ENCODE measurements at places on chromosomes 6 and 20.

DNA sequence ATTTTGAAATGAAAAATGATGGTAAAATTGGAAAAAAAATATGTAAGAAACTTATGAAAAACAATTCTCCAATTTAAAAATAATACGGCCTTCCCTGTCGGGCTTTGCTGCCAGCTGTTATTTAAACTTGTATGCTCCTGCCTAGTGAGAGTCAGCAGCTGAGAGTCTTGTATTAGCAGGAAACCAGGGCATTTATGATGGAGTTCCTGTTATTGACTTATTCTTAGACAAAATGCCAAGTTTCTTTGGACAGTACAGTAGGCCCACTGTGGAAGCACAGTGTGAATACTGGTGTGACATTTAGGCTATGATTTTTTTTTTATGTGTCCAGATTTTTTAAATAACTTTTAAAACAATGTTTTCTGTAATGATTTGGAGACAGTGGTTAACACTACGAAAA lies 42.1 kb downstream of the GMDS start:
- no peak for DNase-seq

DNA sequence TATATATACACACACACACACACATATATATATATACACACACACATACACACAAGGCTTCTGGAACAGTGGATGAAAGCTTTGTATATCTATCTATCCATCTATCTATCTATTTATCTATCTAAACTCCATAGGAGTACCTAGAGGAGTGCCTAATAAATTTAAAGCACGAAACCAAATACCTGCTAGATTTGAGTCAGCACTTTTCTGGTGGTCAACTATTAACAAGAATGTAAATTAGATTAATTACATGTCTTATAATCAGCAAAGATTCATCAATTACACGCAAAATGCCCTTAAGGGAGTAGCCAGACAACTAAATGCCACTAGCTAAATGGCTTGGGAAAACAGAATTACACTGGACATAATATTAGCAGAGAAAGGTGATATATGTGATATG lies 26.6 kb downstream of the HLA-A start:
- no peak for DNase-seq

DNA sequence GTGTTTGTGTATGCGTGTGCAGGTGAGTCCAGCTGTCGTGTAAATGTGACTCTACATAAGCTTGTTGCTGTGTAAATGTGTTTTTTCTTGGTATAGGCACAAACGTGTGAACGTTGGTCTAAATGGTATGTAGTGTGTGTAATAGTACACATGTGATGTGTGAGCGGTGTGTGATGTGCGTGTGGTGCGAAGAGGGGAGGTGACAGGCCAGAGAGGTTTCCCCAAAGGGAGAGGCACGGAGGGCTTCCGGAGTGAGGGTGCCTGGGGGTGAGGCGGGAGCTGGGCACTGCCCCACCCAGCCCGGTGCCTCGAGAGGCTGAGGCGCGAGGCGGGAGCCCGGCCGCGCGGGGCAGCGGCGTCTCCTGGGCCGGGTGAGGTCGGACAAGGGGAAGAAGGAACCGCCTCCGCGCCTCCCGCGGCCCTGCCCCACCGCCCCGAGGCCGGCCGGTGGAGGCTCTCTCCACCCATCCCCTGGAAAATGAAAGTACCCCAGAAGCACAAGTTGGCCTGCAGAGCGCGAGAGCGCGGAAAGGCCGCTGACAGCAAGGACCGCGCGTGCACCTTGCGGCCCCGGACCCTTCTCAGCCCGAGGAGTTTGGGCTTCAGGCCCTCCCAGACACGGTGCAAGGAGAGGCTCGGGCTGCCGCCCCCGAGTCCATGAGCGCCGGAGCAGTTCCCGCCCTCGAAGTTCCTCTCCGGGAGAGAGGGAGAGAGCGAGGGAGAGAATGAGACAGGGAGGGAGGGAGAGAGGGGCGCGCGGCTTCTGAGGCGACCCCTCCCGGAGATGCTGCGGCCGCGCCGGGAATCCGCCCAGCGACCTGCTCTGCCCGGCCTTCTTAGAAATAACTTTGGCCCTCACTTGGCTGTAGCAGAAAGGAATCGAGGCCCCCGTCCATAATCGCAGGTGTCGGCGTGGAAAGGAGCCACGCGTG lies 43.2 kb upstream of the OSTM1 start:
- DNase-seq = no peak

GRCh38 chr6:12538881-12539357 lies 177.6 kb upstream of the PHACTR1 start:
- no peak for DNase-seq

DNA sequence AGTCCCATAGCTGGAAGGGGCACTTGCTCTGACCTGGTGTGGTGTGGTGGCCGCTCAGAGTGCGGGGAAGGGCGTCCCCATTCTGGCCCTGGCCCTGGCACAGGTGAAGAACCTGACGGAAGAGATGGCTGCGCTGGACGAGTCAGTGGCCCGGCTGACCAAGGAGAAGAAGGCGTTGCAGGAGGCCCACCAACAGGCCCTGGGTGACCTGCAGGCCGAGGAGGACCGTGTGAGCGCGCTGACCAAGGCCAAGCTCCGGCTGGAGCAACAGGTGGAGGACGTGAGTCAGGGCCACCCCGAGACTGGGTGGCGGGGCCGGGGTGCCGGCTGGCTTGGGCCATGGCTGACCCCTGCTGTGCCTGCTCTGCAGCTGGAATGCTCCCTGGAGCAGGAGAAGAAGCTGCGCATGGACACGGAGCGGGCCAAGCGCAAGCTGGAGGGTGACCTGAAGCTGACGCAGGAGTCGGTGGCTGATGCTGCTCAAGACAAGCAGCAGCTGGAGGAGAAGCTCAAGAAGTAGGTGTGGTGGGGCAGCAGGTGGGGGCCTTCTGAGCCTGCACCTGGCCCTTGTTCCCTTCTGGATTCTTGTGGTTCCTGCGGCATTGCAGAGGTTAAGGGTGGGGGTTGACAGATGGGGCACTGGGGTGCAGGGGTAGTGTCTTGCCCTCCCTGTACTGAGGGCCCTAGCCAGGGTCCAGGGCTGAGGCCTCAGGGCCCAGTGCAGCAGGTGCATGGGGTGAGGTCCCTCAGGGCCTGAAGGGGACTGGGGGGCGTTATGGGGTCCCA lies 40.8 kb downstream of the MYH7B start:
- no peak for DNase-seq

DNA sequence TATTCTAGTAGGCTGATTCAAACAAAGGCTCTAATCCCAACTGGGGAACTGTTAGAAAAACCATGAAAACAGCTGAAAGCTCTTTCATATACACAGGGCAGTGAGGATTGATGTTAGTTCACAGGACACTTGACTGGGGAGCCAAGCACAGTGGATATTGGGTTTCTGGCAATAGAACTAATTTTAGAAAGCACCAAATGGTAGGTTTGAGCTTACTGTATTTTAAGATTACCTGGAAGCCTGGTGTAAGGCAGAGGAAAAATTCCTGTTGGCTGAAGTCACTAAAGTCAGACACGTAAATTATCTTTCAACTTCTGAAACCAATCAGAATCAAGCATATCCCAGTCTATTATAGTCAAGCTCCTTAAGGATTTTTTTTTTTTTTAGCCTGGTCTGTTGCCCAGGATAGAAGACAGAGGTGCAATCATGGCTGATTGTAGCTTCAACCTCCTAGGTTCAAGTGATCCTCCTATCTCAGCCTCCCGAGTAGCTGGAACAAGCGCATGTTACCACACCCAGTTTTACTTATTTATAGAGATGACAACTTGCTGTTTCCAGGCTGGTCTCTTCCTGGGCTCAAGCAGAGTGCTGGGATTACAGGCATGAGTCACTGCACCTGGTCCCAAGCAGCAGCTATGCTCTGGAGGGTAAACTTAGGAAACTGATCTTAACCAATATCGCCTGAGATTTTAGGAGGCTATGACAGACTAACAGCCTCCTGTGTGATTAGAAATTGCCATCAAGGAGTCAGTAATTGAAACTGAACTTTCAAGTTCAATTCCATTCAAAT lies 32.5 kb upstream of the SYNCRIP start:
- DNase-seq = no peak

DNA sequence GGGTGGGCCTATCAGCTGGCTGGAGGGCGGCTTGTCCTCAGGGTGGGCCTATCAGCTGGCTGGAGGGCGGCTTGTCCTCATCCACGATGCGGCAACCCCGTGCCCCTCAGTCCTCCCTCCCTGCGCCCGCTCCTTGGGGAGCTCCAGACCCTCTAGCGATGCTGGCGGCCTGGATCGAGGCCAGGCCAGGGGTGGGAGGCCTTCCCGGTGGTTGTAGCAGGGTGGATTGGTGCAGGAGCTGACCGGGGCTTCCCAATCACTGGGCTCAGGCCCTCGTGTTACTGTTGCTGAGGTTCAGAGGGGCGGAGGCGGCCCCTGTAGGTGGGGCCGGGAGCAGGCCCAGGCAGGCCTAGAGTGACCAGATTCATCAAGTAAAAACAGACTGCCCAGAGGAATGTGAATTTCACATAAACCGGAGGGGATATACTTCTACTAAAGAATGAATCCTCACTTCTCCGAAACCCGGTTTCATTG lies 8.8 kb downstream of the SLC17A9 start:
- no peak for DNase-seq

DNA sequence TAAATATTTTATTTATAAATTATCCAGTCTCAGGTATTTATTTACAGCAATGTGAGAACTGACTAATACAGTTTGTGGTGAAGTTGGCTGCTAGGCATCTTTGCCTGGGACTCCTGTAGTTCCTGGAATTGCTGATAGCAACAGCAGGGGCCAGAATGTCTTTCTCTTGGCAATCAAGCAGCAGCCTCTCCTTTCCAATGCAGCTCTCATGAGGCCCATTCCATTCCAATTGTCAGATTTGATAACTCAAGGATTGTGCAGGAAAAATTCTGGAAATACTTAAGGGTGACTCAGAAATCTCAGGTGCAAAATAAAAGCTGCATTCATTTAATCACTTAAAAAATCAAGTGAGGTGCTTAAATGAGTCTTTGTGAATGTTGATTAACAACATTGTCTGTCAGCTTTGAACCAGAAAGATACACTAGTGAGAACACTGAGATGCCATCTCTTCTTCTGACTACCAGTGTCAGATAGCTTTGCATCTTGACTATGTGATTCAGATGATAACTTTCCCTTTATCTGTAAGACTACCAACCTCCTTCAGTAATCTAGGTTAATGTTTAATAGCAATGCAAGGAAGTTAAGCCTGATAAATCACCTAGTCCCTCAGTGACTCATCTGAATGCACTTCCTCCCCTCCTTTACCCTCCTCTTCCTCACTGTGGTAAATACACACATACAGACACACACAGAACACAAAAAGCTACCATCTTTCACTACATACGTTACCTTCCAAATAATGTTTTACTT lies 32.1 kb upstream of the COL21A1 start:
- no peak for DNase-seq

DNA sequence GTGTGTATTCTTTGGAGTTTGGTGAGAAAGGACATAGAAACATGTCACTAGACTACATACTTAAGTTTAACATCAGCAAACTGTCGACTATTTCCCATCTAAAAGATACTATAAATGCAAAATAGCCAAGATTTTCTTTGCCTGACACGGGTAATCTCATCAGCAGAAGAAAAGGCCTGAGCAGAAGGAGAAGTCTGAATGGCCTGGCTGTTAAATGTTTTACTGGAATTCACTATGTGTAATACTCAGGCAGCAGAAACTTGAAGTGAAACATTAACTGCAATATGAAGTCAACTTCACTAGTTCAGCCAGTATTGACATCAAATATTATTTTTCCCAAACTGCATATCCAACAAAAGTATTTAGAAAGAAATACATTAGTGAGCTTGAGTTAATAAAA lies 6.4 kb upstream of the DSE start:
- no peak for DNase-seq

- no peak for DNase-seq
Measured at GRCh38 chr6:37877373-37878149, 58.0 kb downstream of the ZFAND3 start.

DNA sequence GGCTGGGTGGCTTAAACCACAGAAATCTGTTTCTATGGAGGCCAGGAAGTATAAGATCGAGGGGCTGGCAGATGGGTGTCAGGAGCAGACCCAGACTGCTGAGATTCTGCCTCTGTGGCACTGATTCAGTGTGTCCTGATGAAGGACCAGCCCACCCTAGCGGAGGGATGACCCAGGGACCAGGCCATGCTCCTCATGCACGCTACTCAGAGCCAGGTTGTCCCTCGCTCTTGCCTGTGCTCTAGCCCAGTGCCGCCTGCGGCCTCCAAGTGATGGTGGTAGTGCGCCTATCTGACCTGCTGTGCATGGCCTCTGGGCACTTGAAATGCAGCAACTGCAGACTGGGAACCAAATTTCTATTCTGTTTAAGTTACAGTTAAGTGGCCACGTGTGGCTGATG lies 13.1 kb upstream of the APMAP start:
- no peak for DNase-seq

GRCh38 chr6:131683479-131683878 lies 17.7 kb downstream of the OR2A4 start:
- DNase-seq = no peak

GRCh38 chr6:157989541-157990289 lies 8.1 kb downstream of the SYNJ2 start:
- no peak for DNase-seq

DNA sequence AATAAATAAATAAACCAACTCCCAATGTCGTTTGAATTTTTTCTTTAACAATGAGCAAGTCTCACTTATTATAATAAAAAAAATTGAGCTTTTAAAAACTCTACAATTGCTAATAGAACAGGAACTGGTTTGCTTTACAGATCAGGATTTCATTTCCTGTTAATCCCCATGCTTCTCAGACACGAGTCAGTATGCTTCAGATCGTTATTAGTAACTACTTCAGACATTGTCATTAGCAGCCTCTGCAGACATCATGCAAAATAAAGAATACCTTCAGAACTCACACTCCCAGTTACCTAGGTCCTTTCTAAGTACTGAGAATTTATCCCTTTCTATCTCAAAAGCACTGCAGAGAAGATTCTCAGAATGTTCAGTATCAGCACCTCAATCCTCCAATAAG lies 10.0 kb upstream of the FAM210B start:
- no peak for DNase-seq

- no peak for DNase-seq
Measured at GRCh38 chr20:63538204-63539091, 1.3 kb upstream of the PTK6 start.

DNA sequence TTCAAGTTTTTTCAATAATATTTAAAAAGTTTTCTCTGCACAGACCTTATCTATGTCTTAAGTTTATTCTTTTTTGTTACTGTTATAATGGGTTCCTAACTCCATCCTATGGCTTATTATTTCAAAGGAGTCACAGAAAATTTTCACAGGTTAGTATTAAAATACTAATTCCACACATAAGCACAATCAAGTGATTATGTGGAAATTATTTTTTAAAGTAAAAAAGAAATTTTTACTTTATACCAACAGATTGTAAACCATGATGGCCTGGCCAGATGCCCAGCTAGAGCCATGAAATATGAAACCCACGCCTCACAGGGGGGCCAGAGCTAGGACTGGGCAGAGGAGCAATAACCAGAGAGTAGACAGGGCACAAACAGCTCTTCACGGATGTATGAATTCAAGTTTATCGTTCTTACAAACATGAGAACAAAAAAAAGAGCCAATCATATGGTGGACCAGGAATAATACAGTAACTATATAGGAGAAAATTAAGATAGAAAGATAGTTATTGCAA lies 34.0 kb downstream of the NUDT3 start:
- no peak for DNase-seq

Data from stimulated activated CD8-positive, alpha-beta memory T cell treated with anti-CD3 and anti-CD28 coated beads, Interleukin-15, amount 100 ng/mL, for 24 hours (primary cell).